ENCODE measurements at places on chromosomes 6 and 20. TPM values are rescaled to one million over a fixed set of nuclear protein-coding genes. Genes with fewer than 3 reads are reported as not detected.
A peak's percentile ranks its signal among the peaks of the same experiment; 100 is the strongest.

Gene TIAM2
- total RNA-seq, result 4.5 TPM

Gene CHRNA4
- not detected for total RNA-seq

Gene SIRPG
- not detected for total RNA-seq

Gene MUCL3
- not detected for total RNA-seq

- no peaks in the 10 kb centered on the region for H3K36me3 ChIP-seq
- H3K27me3 ChIP-seq, result peaks cover 10% of the 10 kb centered on the region
- H3K4me3 ChIP-seq, result no peak overlapping the region
- peaks cover 21% of the 10 kb centered on the region for H3K4me1 ChIP-seq
- H3K27ac ChIP-seq, result no peak overlapping the region
These were observed 6.4 kb downstream of the FNDC11 start for GRCh38 chr20:63560333-63560805.

DNA sequence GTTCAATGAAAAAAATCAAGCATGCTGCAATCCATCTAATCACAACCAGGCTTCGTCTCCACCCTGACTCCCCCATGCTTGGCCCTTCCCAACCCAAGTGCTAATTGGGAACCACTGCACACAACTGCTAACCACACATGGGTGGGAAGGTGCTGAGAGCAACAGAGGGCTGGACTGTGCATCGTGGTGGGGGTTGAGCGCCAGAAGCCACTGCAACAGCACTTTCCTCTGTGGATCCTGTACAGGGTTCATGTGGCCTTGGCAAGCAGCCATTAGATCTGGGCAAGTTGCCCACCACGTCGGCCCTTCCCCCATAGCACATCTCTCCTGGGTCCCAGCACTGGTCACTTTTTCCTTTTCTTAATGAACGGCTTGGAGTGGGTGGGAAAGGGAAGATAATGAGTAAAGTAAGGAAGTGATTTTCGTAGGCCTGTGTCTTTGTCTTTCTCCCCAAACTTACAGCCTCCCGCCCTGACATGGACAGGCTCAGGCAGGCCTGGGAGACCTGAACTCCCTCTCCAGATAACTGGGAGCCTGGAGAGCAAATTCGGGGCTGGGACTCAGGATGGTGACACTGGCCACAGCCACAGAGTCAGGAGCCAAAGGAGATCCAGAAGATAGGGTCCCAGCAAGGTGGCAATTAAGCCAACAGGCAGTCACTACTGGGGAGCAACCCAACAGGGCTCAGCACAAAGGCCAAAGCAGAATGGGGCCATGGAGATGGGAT lies 34.4 kb upstream of the MRPS10 start:
- H3K27ac ChIP-seq, result no peak overlapping the region
- H3K36me3 ChIP-seq, result no peaks in the 10 kb centered on the region
- no peak overlapping the region for H3K4me3 ChIP-seq
- H3K27me3 ChIP-seq, result peaks cover 22% of the 10 kb centered on the region
- peak; percentile 42 for DNase-seq

DNA sequence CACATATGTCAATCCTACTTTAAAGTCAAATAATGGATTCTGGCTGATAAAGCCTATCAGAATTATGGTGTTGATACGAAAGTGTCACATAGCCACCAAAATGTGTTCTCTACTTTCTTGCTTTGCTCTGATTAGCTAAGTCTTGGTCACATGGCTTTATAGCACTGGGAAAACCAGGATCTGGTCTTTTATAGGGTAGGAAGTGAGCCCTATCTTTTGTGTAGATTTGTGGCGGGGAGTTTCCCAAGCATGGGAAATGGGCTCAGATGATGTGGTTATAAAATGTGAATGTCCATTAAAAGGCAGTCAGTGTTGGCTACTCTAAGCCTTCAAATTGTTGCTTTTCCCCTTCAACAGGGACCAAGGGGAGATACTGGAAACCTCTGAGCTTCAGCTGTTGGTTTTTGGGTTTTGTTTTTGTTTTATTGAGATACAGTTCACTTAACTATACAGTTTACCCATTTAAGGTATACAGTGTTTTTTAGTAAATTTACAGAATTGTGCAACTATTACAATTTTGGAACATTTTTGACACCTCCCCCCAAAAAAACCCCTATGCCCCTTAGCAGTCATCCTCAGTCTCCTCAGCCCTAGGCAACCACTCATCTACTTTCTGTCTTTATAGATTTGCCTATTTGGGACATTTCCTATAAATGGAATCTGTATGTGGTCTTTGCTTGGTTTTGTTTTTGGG lies 12.2 kb downstream of the RRP36 start:
- H3K27me3 ChIP-seq, result no peaks in the 10 kb centered on the region
- H3K4me3 ChIP-seq, result no peak overlapping the region
- no peak overlapping the region for H3K27ac ChIP-seq
- H3K4me1 ChIP-seq, result peaks cover 12% of the 10 kb centered on the region

DNA sequence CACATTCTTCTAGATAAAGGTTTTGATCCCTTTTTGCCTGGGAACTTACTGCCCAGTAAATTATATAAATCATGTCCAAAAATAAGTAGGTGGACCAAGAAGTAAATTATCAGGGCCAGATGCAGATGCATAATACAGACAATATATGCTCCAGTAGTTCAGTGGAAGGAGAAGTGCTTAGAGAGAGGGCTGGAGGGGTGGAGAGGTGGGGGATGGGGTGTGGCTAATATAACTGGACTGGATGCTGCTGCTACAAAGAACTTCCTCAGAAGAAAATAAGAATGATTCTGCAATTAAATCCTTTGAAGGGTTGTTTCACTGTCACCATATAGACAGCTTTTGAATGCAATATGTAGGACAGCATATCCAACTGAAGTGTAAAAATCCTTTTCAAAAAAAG lies 14.8 kb upstream of the TFAP2D start:
- H3K4me3 ChIP-seq, result no peak overlapping the region
- no peak overlapping the region for H3K27ac ChIP-seq
- no peaks in the 10 kb centered on the region for H3K27me3 ChIP-seq
- no peak for DNase-seq

DNA sequence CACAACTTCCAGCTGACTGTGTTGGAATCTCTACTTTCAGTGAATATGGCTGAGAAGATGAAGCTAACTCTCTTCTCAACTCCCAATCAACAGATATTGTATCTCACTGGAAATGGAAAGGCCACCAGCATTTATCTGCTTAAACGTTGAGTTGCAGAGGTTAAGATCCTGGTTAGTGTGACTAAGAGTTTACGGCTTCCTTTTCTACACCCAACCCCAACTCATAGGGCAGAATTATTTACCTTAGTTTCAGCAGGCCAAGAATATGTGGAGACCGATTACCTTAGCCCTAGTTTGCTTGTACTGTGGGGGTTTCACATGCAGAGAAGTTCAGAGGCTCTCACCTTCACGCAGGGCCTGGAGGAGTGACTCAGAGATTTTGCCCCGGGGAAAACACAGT lies 1026.6 kb downstream of the EYS start:
- no peaks in the 10 kb centered on the region for H3K27me3 ChIP-seq
- H3K4me3 ChIP-seq, result no peak overlapping the region
- H3K36me3 ChIP-seq, result no peaks in the 10 kb centered on the region
- H3K4me1 ChIP-seq, result no peaks in the 10 kb centered on the region
- no peak overlapping the region for H3K27ac ChIP-seq

DNA sequence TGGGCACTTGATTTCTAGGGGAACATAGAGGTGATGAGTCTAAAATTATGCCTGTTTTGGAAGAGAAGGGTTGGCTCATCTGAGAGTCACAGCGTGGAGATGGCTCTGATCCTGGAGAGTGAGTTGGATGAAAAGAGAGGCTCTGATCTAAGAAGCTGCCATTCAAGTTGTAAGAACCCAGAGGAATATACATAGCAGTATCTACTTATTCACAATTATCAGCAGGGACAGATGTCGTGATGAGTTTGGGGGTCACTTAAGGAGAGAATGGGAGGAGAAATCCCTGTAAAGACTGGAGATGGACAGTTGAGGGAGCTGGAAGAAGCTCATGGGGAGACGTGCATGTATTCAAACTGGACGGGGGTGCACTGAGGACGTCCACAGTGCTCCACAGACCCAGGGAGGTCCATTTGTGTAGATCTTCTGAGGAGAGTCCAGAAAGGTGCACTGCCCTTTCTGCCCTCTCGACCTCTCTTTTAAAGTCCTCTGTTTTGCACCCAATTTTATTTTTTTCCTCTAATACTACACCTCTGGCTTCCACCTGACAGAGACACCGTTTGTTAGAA lies 124.7 kb upstream of the SSTR4 start:
- no peak overlapping the region for H3K4me3 ChIP-seq
- H3K27ac ChIP-seq, result no peak overlapping the region
- H3K27me3 ChIP-seq, result no peaks in the 10 kb centered on the region
- H3K36me3 ChIP-seq, result no peaks in the 10 kb centered on the region
- no peaks in the 10 kb centered on the region for H3K4me1 ChIP-seq
